ENCODE measurements at places on chromosomes 5 and 9.

DNA sequence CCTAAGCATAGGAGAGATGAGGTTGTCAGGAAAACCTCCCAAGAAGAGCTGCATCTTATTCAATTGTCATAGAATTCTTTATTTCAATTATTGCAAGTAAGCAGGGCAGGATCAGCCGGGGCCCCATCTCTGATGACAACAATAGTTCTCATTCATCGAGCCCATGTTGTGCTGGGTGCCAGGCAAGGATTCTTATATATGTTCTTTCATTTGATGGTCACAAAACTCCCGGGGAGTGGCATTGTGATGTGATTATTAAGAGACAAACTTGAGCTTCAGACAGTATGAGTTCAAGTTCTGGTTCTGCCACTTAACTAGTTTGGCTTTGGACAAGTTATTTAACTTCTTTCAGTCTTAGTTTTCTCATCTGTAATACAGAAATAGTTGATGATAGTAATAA lies 8.5 kb downstream of the FUBP3 start:
- no peak for DNase-seq

- no peak for DNase-seq
Measured at GRCh38 chr5:72221541-72221940, 98.5 kb downstream of the MRPS27 start.

DNA sequence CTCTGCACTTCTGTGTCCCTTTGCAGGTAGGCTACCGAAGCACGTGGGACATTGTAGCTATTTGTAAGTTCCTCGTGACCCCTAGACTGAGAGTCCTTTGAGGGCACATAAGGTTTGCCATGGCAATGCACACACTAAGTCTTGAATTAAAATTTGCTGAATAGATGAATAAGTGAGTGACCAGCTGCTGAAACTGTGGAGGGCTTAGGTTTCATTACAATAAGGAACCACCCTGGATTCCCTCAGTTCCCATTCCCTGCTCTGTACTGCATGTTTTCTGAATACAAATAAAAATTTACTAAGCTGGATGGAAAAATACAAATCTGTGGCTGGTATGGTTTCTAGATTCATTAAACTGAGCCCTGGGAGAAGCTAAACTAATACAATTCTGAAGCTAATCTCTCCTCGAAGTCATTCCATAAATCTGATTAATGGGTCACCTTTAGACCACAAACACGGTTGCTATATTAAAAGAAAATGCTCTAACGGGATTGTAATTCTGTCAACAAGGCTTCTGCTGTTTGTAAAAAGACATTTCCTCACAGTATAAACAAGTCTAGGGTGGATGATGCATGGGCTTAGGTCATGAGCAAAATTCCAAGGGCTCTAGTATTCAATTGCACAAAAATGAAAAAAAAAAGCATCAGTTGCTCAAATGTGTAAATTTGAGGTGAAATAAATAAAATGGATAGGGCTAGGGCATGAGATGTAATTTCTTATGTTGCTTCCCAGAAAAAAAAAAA lies 172.3 kb downstream of the ATP10B start:
- DNase-seq = no peak

GRCh38 chr5:116176121-116176520 lies 91.3 kb downstream of the COMMD10 start:
- DNase-seq = no peak

- DNase-seq = no peak
Measured at GRCh38 chr5:168679515-168679920, 100.3 kb upstream of the PANK3 start.

DNA sequence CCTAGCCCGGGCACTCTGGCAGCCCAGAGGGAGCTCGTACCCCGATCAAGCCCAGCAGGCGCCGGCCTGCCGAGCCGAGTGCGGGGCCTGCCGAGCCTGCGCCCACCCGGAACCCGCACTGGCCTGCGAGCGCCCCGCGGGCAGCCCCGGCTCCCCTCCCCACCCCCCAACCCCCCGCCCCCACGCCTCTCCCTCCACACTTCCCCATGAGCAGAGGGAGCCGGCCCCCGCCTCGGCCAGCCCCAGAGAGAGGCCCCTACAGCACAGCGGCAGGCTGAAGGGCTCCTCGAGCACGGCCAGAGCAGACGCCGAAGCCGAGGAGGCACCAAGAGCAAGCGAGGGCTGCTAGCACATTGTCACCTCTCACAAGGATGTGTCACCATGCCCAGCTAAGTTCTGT lies 36.2 kb upstream of the CCDC180 start:
- DNase-seq = no peak

DNA sequence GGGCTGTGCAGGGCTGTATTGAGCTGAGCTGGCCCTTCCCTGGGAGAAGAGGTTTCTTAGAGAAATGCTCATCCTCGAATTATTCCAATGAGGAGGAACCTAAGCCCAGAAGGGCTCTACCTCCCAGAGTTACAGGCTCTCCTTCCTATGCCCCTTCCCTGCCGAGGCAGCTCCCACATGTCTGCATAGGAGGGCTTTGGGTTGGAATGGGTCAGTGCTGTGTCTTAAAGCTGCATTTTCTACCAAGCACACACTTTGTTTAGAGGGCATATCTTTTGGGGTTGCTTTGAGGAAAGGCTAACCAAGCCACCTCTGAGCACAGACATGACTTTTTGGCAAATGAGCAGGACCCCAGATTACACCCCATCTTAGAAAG lies 9.1 kb downstream of the NEK6 start:
- no peak for DNase-seq

DNA sequence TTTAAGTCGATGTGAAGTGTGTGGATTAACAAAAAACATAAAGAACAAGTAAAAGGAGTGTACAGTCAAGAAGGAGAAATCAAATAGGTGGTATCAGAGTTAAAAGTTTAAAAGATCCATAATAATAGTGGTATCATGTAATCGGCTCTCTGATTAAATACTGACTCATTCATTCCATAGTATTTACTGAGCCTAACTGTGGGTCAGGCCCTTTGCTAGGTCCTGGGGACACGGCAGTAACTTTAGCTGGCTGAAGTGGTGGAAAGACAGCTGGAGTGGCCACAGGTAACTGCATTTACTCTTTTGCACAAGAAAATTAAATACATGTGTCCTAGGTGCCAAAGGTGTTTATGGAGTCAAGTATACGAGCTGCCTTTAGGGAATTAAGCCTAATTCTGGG lies 124.0 kb downstream of the GNAQ start:
- no peak for DNase-seq
